ENCODE measurements at places on chromosomes 7 and 10.

GRCh38 chr7:157974678-157975230 lies 612.9 kb downstream of the PTPRN2 start:
- no peak for DNase-seq

DNA sequence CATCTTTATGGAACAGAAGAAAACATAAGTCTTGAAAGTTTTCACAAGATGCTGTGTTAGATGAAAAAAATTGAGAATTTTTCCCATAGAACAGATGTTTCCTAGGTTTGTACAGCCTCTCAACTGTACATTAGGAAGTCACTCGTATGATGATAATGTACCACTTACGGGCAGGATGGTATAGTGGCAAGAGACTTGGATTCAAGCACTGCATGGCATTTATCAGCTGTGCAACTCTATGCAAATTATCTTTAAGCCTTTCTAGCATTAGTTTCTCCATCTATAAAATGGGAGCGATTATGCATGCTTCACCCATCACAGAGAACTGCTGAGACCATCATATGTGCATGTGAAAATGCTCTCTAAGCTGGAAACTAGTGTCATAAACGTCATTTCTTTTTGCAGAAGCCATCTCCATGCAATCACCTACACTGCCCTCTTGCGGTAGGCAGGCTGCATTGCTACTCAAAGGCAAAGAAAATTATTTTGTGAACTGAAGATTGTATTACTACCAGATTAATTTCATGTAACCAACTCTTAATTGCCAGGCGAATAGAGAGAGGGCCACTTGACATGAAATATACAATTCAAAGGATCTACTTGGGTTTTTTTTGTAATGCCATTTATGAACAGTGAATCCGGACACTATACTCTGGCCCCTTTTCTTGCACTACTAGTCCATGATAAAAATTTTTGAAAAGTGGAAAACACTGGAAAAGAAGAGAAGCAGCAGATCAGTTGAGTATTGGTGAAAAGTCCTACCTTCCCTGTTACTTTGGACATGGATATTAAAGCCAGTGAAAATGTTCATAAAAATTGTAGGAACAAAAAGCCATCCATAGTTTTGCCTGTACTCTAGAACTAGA lies 102.3 kb downstream of the JAZF1 start:
- peak; percentile 43 for DNase-seq

DNA sequence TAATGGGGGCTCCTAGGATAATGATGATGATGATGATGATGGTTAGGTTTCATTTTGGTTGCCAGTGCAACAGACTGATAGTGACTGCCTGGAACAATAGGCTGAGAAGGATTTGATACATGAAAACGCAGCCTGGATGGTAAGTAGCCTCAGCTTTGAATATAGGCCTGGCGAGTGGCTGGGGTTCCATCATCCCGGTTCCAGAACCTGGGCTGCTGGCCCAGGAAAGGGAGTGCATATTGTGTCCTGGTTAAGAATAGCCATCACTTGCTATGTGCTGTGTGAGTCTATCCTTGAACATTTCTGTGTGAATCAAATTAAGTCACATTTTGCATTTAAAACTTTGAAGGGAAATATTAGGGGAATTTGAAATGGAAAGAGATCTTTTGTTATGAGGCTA lies 62.7 kb downstream of the SHH start:
- DNase-seq = no peak

GRCh38 chr10:8674230-8674629 lies 619.7 kb downstream of the GATA3 start:
- no peak for DNase-seq

DNA sequence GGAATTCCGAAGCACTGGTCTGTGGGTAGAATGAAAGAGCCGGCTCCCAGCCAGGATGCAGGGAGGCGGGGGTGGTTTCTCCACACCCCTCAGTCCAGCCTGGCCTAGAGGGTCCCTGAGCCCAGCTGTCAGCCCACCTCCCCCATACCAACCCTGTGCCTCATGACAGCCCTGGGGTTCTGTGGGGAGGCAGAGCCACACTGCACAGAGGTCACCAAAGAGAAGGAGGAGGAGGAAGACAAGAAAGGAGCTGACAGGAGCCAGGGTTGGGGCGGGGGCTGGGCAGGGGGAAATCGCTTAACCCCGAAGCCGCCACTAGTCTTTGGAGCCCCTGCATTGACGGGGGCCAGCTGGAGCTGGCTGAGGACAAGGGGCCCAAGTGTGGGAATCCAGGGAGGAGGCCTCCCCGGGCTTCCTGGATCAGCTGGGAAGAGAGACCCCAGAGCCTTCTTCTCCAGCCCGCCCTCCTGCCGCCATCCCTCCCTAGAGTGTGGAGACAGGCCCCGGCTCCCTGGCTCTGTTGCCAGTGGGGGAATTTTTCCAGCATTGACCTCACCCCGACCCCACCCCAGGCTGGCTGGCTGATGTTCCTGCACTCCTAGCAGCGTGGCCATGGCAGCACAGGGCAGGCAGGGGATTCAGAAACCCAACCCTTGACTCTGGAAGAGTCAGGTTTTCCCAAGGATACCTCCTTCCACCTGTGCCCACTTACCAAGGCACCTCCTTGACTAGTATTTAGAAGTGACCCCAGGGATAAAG lies 32.5 kb downstream of the KAZALD1 start:
- DNase-seq = no peak

GRCh38 chr7:138137423-138138171 lies 61.3 kb downstream of the AKR1D1 start:
- DNase-seq = no peak

- DNase-seq = no peak
These were observed 90.3 kb downstream of the JMJD1C start for GRCh38 chr10:63375458-63375857.

GRCh38 chr7:41565655-41566054 lies 137.2 kb downstream of the INHBA start:
- DNase-seq = no peak

DNA sequence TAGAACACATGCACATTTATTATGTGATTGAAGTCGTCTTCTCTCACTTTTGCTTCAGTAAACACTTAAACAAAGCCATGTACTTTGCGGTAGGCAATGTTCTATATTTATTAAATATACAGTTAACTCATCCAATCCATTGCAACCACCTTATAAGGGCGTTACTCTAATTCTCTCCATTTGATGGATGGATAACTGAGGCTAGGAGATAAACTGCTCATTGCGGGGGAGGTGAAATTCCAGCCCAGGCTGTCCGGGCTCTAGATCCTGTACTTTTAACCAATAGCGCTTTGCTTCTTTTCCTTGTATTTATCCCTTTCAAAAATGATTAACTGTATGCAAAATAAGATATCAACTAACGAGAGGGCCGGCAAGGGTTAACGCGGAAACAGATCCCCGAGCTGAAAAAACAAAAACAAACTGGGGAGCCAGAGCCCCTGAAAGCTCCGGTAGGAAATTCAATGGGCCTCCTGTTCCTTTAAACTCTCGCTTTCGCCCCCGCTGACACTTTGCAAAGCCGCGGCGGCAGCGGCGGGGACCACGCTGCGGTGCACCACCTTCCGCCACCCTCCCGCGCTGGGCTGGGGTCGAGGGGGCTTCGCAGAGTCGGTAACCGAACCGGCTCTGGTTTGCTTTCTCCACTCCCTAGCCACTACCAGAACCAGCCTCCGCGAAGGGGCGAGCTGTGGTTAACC lies 1.0 kb upstream of the PLXDC2 start:
- DNase-seq = no peak

DNA sequence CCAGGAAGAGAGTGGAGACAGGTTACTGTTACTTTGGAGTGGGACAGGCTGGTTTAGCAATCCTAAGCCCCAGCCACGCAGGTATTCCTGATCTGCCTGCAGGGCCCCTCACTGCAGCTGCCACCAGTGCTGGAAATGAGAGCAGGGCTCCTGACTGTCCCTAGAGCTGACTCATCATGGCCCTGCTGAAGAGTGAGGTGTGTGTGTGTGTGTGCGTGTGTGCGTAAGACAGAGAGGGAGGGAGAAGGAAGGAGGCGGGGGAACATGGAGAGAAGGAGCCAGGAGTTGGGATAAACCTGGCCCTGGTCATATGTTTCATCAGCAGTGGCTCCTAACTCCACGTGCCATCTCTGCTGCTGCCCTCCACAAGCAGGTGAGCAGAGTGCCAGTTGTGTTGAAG lies 3.6 kb downstream of the FOXI2 start:
- DNase-seq = no peak

DNA sequence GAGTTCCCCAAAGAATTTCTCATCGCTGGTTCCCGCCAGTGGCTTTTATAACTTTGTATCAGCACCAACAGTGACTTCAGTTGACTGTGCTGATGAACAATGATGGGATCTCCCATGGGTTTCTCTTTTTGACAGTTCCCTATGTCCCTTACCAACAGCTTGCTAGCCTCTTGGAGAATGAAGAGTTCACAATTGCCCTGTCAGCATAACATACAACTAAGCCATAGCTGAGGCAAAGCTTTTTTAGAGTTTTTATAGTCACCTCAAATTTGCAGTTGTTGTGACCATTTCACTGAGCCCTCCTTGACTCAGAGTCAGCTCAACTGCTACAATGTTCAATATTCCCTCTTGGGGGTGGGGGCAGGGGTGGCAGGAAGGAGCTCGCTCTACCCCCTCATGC lies 179.8 kb downstream of the TFEC start:
- no peak for DNase-seq

GRCh38 chr10:59857921-59858320 lies 48.4 kb downstream of the CCDC6 start:
- no peak for DNase-seq

DNA sequence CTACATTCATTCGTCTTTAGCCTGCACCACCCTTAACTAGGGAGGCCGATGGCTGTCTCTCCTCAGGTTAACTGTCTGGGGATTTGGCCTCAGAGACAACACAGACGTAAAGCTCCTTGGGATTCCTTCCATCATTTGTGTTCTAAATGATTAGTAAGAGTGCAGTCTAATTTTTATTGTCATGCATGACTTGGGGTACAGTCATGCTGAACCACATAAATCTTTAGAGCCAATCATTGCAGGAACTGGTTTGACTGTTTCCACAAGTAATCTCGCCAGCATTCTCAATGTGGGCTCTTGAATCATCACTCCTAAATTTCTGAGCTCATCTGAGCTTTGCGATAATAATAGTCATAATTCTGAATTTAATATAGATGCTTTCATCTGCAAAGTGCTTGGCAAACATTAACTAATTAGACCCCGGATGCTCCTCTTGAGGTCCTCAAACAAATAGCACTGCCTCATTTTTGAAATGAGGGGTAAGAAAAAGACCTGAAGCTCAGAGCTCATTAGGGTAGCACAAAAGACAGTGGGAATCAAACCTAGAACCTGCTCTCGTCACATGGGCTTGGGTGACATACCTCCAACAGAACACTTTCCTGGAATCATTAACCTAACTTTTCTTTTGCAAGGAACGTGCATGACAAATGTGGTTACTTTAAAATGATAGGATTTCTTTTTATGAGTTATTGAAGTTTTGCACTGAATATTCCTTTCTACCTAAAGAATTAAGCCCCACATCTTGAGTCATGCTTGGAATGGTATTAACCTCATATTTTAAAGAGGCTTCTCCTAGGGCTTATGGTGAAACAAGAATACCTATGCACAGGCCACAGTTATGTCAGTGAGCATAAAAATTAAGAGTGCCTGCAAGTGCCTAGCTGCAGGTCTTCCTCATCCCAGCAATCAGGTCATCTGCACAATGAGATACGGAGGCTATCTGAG lies 118.9 kb upstream of the NRP1 start:
- no peak for DNase-seq

GRCh38 chr10:12656518-12657142 lies 307.3 kb downstream of the CAMK1D start:
- DNase-seq = no peak

- no peak for DNase-seq
These were observed 177.4 kb downstream of the ADK start for GRCh38 chr10:74328388-74328787.
